H9 (cell line): ENCODE measurements at places on chromosomes 3 and 15. TPM values are rescaled to one million over a fixed set of nuclear protein-coding genes. Genes with fewer than 3 reads are reported as not detected.

FRMD5 gene
- 3.8 and 3.9 TPM in 2 replicates for total RNA-seq

DNA sequence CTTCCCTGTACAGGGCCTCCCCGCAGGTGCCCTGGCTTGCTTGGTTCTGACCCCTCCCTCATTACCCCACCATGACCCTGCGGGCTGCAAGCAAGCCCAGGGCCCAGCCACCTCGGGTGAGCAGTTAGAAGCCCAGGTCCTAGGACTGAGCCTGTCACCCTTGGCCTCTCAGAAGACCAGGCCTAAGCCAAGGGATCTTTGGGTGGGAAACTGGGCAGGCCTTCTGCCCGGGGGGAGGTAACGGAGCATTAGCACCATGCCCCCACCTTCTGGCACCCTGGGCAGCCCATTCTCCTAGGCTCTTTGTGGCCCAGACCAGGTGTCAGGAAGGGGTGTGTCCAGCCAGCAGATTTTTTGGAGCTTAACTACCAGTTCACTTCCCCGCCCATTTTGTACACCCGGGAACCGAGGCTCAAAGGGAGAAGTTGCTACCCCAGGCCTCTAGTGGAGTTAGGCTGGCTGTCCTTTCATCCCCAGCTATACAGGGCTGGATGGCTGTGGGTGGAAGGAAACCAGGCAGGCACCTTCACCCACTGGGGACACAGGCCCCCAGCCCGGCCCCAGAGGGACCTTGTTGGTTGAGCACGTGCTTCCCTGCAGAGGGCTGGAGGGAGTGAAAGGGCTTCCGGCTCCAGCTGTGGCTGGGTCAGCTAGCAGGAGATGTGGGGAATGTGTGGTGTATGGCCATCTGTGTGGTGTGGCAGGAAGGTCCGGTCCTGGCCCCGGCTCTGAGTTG, 1.4 kb downstream of the CSK start:
- DNase-seq: no peak
- H3K27me3 ChIP-seq: peaks cover 4% of the 10 kb centered on the region; the same call in 1 of the 2 replicates
- H3K4me1 ChIP-seq: peaks cover 4% of the 10 kb centered on the region; the same call in 1 of the 2 replicates
- peak overlapping the region; percentile 87 for H3K4me3 ChIP-seq
- no peak overlapping the region for H3K27ac ChIP-seq

LOXL1 gene
- 6.9 and 9.1 TPM in 2 replicates for total RNA-seq

DNA sequence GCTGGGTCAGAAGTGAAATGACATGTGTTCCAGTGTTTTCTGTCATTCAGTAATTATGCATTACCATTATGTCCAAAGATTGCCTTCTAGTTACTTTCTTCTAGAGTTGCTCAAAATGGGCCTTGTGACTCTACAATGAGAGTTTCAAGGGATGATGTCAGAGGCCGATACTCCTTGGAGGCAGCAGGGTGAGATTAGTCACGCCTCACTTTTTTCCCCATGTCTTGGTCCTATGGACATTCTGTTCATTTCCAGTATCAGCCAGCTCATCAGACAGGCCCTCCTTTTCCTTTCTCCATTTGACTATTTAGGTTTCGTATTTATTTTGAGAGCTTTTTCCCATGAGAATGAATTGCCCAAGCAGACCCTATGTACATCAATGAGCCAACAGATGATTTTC, 17.5 kb downstream of the VGLL3 start:
- H3K27me3 ChIP-seq: no peaks in the 10 kb centered on the region
- H3K4me1 ChIP-seq: no peaks in the 10 kb centered on the region
- H3K4me3 ChIP-seq: no peak overlapping the region
- no peak overlapping the region for H3K27ac ChIP-seq
- DNase-seq: no peak
- H3K36me3 ChIP-seq: peaks cover 14% of the 10 kb centered on the region

GRCh38 chr3:117603097-117603496, 893.5 kb downstream of the TUSC7 start:
- no peaks in the 10 kb centered on the region for H3K36me3 ChIP-seq
- no peaks in the 10 kb centered on the region for H3K27me3 ChIP-seq
- no peak overlapping the region for H3K4me3 ChIP-seq
- H3K4me1 ChIP-seq: no peaks in the 10 kb centered on the region
- no peak overlapping the region for H3K27ac ChIP-seq
- DNase-seq: no peak

- H3K27me3 ChIP-seq: no peaks in the 10 kb centered on the region
- H3K27ac ChIP-seq: no peak overlapping the region
- H3K4me1 ChIP-seq: no peaks in the 10 kb centered on the region
These were observed 54.4 kb downstream of the INO80 start for GRCh38 chr15:41061667-41062066.

GRCh38 chr3:129278966-129279906, 566 bp downstream of the HMCES start:
- peak overlapping the region; percentile 84 for H3K4me3 ChIP-seq
- H3K27me3 ChIP-seq: no peaks in the 10 kb centered on the region
- peak; percentile 76 for DNase-seq
- no peak overlapping the region for H3K27ac ChIP-seq

GRCh38 chr3:132783152-132783551, 60.9 kb upstream of the NPHP3 start:
- H3K4me1 ChIP-seq: peaks cover 9% of the 10 kb centered on the region; the same call in 1 of the 2 replicates
- H3K36me3 ChIP-seq: no peaks in the 10 kb centered on the region
- H3K27ac ChIP-seq: peak overlapping the region; percentile 6
- no peak for DNase-seq

FAM131A gene
- 14.4 and 15.5 TPM in 2 replicates for total RNA-seq
